Sigmoid colon (tissue), 7 donors: ENCODE measurements at places on chromosomes 5 and 9.

- DNase-seq: no peak
Observed at GRCh38 chr5:61578858-61579503, 246.9 kb downstream of the ZSWIM6 start.

DNA sequence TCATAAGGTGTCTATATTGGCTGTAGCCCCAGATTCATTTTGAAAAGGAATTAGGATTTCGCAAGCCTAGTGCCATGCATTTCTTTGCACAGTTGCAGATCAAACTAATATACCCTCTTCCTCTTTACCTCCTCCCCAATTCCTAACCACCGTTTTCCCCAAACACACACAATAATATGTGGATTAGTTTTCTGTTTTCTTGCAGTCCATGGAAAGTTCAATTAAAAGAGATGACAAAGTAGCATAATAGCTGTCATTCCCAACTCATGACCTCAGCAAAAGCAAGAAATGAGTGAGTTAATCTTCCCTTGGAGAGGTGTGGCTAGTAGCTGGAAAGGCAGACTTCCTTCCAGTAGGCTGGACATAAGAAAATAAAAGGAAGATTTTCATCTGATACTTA, 349.1 kb downstream of the TMEM232 start:
- DNase-seq: no peak

GRCh38 chr9:2884308-2884707, 40.4 kb upstream of the PUM3 start:
- no peak for DNase-seq

DNA sequence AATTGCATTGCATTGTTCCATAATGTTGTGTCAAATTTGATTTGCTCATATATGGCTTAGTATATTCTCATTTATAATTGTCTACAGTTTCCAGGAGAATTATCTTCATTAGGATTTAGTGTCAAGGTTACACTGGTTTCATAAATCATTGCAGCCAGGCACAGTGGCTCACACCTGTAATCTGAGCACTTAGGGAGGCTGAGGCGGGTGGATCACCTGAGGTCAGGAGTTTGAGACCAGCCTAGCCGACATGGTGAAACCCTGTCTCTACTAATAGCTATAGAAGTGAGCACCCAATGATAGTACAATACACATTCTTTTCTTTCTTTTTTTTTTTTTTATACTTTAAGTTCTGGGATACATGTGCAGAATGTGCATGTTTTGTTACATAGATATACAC, 282.5 kb downstream of the KIAA0825 start:
- DNase-seq: no peak

DNA sequence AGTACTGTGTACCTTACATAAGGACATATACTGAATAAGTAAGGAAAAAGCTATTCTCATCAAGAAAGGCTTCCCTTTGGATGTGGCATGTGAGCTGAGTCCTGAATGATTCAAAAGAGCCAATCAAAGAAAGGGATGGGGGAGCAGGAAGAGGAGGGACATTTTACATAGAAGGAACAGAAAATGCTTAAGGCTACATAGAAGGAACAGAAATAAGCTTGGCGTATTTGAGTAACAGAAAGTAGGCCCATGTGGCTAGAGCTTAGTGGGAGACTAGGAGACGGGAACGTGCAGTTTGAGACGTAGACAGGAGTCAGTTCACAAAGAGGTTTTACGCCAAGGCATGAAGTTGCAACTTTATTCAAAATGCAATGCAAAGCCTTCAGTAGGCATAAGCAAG, 126.3 kb downstream of the CEMIP2 start:
- no peak for DNase-seq
